ENCODE measurements at places on chromosomes 5 and 9. TPM values are rescaled to one million over a fixed set of nuclear protein-coding genes. Genes with fewer than 3 reads are reported as not detected.

HTR4 gene
- total RNA-seq = 0.23 TPM

MACIR gene
- 6.0 TPM for total RNA-seq

LCP2 gene
- total RNA-seq = 2.8 TPM

GGTA1 gene
- total RNA-seq = 8.0 TPM

CCDC183 gene
- total RNA-seq = 2.5 TPM

ANKRD55 gene
- not detected for total RNA-seq

LHX3 gene
- total RNA-seq = not detected

Data from heart left ventricle (tissue), 16 donors.